GF-D8 (cell line): ENCODE measurements at places on chromosomes 2 and 18.

DNA sequence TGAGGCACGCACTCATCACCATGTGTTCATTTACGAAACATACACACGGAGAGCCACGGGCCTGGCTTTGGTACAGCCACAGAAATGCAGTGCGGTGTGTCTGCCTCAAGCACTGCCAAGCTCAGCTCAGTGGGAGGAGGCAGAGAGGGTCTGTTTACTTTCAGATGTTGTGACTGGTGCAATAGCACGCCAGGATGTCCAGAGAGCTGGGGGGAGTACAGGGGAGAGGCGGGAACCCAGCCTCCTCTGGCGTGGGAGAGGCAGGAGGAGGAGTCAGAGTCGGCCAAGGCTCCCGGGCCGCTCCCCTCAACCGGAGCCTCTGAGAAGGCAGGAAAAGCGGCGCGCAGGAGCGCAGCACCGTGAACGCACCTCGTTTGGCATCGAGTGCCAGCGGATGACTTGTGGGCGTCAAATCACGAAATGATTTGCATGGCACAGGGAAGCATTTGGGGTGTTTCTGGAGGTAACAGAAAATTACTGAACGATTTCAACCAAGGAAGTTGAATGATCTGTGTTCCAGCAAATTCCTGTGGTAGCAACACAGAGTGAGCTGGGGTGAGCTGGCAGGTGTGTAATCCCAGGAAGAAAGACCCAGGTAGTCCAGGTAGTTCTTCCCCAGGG, 143.0 kb downstream of the ZNF516 start:
- no peak for DNase-seq

- DNase-seq: no peak
Measured at GRCh38 chr2:10865841-10866240, 45.9 kb upstream of the KCNF1 start.

DNA sequence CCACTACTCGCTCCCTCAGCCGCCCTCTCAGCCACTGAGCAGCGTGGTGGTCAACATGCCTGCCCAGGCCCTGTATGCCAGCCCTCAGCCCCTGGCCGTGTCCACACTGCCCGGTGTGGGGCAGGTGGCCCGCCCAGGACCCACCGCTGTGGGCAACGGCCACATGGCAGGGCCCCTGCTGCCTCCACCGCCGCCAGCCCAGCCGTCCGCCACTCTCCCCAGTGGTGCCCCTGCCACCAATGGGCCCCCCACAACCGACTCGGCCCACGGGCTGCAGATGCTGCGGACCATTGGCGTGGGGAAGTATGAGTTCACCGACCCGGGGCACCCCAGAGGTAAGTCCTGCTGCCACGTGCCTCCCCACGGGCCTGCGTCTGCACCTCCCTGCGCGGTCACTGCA, 257.5 kb downstream of the KLHL29 start:
- no peak for DNase-seq

GRCh38 chr18:9413576-9413975, 61.7 kb upstream of the RALBP1 start:
- DNase-seq: peak; percentile 18

DNA sequence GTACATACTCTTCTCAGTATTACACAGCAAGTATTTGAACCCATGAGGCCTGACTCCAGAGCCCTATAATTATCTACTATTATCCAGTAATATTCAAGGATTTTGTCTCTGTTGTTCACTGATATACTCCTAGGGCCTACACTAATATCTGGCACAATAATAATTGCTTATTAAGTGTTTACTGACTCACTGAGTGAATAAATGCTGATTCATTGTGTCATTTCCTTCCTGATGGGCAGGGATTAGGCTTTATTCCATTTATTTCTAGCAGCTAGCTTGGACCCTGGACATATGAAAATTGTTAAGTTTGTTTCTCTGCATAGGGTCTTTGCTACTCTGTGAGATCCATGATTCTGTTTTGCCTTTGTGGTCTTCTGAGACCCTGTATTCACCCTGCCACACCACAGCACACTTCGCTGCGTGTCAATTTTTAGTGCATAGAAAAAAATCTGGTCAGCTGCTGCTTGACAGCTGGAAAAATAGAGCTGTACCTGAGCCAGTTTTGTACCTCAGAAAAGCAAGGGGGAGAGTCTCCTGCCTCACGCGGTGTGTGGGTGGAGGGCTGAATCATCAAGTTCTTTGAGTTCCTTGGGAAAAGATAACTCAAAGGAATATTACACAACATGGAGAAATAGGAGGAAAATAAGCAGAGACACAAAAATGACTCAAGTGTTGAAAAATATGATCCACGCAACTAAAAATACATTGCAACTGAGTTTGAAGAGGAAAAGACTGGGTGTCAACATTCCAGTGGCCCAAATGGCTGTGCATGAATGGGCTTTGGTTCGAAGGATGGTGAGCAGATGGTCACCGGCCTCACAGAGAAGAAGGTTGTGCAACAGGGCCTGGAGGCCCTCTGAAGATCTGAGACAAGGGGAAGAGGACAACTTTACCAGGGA, 18.9 kb upstream of the DPP4 start:
- no peak for DNase-seq

DNA sequence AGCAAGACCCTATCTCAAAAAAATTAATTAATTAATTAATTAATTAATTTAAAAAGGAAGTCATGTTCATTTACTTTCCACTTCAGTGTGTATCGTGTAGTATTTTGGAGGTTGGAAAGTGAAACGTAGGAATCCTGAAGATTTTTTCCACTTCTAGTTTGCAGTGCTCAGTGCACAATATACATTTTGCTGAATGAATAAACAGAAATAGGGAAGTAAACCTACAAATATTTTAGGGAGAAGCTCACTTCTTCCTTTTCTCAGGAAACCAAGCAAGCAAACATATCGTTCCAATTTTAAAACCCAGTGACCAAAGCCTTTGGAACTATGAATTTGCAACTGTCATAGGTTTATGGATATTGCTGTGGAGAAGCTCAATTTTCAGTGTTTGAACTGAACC, 27.8 kb downstream of the SLC14A1 start:
- no peak for DNase-seq
